Left renal cortex interstitium (tissue), 4 donors: ENCODE measurements at places on chromosomes 5 and 9.

DNA sequence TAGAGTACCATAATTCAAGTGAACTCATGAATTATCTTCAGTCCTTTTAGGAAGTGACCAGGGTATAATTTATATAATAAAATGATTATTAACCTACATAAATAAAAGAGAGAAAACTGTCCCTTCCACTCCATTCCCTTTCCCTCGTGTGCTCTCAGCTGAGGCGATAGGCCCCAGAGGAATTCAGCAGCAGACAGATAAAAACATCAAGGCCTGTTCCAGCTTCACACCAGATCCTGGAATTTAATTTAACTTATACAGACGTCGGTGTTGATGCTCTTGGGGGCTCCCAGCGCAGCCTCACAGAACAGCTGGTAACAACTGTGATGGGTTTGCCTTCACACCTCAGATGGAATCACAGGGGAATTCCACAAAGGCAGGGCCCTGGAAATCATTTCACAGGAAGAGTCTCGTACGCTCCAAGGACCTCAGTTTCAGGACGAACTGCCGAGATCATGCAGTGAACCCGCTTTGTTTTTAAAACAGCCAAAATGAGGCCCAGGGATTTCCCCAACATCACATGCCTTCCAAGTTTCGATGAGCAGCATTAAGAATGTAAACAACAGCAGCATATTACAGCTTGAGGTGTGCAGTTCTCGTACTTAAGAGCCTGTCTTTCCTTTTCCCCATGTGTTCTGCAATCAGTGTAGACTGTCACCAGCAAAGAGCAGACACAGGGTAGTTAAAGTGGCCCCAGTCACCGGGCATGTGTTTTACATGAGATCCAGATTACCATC, 73.6 kb upstream of the ALDH1B1 start:
- no peak for DNase-seq

- DNase-seq, result no peak
Observed at GRCh38 chr9:3058409-3058808, 214.5 kb upstream of the PUM3 start.

DNA sequence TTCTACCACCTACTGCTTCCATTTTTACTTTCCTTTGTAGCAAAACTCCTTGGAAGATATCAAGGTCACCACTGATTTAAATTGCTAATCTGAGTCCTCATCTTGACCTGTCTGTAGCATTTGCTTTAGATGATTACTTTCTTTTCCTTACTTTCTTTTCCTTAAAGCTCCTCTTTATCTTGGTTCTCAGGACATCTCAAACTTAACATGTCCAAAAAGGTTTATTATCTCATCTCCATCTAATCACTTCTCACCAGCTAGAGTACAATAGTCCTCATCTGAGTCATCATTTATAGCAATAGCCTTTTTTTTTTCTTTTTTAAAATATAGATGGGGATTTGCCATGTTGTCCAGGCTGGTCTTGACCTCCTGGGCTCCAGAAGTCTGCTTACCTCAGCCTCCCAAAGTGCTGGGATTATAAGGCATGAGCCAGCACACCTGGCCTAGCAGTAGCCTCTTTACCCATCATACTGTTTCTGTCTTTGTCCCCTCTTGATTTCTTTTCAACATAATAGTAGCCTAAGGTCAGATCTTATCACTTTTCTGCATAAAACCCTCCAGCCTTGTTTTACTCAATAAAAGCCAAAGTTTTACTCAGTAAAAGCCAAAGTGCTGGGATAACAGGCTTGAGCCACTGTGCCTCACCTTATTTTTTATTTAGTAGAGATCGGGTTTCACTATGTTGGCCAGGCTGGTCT, 32.9 kb upstream of the GPR21 start:
- no peak for DNase-seq

DNA sequence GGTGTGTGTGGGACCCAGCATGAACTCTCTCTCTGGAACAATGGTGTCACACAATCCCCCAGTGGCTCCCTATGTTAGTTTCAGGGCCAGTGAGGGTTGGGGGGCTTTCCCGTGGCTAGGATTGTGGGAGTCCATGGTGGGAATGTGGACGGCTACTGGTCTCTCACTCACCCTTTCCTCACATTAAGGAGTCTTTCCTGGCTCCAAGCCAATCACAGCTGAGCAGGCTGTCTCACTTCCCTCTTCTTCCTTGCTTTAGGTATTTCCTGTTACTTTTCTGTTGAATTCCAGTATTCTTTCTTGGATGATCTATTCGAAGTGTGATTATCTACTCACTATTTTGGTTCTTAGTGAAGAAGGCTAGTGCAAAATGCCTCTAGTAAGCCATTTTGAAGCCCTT, 324.4 kb upstream of the MPDZ start:
- no peak for DNase-seq

DNA sequence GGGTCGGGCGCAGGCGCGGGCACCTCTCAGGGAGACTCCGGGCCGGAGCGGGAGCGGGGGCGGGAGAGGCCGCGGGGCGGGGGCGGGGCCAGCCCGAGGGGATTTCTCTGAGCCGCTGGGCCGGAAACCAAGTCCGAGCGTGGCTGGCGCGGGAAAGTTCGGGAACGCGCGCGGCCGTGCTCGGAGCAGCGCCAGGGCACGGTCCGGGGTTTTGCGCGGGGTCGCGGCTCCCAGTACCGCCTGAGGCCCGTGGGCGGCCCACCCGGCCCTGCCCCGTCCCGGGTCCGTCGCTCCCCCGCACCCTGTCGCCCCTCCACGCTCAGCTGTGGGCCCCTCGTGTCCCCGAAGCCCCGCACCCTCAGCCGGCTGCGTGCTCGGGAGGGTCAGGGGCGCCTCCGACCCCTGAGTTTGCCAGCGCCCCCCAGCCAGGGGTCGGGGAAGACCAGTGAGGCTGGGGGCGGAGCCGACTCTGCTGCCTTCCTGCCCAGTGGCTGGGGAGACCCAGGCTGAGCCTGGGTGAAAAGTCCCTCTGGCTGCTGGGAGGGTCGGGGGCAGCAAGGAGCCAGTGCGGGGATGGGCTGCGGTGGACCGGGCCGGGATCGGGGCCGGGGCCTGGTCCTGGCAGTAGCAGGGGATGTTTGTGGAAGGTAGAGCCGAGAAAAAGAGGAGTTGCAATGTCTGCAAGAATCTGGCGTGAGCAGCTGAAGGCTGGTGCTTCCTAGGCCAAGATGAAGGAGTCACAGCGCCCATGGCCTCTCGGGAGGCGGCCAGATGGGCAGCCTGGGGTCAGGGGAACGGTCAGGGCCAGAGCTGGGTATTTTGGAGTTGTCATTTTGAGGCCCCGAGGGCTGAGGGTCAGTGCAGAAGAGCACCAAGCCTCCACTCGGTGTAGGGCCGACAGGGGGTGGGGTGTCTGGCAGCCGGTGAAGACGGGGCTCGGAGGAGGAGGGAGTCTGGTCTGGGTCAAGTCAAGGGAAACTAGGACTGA, 588 bp downstream of the TRAF2 start:
- no peak for DNase-seq

DNA sequence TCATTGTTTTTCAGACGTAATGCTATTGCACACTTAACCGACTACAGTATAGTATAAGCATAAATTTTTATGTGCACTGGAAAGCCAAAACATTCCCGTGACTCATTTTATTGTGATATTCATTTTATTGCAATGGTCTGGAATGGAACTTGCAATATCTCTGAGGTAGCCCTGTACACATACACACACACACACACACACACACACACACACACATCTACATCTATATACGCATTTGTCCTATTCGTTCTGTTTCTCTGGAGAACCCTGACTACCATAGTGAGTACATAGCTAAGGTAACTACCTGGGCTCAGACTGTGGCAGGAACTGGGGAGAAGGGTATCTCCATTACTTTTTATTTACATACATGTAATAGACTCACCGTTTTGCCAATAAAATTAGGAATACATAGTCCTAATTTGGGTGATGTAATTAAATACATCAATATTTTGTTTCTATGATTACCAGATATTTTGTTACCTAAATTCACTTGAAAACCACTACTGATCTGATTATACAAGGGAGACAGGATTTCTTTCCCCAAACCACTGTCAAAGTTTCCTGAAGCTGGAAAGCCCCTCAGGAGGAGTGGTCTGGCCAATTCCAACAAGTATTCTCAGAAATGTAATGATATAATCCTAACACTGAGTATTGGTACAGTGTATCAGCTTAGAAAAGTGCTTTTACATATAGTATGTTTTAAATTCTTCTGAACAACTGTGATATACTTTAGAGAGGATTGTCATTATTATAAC, 74.0 kb upstream of the PLPP1 start:
- no peak for DNase-seq

DNA sequence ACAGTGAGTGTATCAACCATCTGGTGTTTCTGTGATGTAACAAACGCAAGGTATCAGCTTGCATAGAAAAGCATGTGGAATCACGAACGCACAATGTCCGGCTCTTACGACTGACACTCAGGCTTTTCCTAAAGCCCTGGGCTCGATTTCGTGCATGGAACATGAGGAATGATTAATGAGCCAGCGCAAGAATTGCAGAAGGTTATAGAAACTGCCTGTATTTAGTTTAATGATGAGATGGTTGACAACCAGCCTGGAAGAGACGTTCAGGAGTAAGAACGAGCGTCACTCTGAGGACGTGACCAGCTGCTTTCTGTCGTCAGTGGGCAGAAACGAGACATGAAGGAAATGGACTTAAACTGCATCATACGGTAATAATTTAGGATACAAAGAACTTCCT, 497.6 kb downstream of the IRX1 start:
- no peak for DNase-seq

DNA sequence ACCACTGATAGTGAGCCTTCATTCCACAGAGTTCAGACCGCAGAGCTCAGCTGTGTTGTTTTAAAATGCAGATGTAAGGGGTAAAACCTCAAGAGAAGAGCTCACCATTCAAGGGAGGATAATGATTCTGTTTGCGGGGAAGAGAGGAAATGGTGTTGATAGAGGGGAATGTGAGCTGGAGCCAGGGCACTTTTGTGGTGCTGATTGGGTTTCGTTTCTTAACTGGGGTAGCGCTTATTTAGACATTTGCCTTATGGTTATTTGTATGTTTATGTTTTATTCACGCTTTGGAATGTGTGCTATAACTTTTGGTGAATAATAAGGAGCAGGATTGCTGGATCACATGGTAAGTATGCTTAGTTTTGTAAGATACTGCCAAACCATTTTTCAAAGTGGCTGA, 42.5 kb downstream of the STXBP1 start:
- DNase-seq, result no peak

DNA sequence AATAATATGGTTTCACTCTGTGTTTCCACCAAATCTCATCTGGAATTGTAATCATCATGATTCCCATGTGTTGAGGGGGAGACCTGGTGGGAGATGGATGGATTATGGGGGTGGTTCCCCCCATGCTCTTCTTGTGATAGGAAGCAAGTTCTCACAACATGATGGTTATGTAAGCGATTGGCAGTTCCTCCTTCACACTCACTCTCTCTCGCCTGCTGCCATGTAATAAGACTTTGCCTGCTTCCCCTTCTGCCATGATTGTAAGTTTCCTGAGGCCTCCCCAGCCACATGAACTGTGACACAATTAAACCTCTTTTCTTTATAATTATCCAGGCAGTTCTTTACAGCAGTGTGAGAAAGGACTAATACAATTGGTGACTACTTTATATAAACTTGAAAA, 48.4 kb downstream of the PTBP3 start:
- DNase-seq, result no peak

DNA sequence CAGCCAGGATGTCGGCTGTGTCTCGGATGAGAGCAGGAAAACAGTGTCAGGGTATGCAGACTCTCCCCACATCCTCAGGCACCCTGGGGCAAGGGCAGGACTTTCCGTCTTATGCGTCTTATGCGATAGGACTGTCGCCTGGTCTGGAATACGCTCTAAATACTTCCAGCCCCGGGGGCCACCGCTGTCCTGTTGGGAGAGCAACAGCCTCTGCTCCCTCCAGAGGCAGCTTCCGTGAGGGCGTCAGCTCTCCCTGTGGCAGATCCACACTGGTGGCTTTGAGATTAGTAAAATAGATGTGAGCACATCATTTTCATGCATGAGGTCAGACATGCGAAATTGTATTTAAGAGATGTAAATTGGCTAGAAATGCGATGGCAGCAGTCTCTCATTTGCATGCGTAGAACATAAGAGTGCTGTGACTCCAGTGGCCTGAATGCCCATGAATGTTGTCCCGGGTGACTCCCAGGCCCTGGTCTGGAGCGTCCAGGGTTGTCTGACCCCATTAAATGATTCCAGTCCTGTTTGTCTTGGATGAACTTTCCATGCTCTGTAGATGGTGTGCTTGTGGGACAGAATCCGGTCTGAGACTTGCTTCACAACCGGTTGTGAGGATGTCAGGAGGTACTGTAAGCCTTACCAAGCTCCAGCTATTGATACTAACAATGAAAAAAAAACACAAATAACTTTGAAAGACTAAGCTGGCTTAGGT, 228.2 kb downstream of the SYK start:
- no peak for DNase-seq

DNA sequence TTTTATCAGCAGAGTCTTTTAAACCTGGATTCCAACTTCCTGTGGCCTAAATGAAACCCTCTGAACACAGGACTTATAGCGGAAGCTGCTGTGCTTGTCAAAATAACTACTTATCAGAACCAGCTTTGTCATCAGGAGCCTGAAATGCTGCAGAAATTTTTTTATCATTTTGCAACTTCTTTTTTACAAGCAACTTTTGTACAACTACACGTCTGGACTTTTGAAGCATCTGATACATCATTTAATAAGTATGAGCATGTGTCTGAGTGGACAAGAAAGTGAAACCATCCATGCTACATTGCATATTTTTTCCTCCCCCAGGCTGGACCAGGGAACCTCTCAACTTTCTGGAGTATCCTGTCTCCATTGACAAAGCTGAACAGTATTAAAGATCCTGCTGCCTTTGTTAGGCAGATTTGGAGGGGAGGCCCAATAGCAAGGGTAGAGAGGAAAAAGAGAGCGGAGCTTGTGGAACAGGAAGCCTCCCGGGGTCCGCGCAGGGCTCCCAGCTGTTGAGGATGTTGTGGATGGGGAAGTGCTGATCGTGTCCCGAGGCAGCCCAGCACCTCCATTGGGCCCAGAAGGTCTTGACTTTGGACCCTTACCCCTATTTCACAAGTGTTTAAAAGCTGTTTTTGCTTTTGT, 196.6 kb downstream of the MSX2 start:
- DNase-seq, result no peak

- no peak for DNase-seq
Observed at GRCh38 chr5:168140241-168140640, 151.2 kb upstream of the WWC1 start.
